Activated CD4-positive, alpha-beta T cell treated with anti-CD3 and anti-CD28 coated beads, Interleukin-2, amount 50 U/mL, for 16 hours (primary cell): ENCODE measurements at places on chromosomes 16 and 17.

DNA sequence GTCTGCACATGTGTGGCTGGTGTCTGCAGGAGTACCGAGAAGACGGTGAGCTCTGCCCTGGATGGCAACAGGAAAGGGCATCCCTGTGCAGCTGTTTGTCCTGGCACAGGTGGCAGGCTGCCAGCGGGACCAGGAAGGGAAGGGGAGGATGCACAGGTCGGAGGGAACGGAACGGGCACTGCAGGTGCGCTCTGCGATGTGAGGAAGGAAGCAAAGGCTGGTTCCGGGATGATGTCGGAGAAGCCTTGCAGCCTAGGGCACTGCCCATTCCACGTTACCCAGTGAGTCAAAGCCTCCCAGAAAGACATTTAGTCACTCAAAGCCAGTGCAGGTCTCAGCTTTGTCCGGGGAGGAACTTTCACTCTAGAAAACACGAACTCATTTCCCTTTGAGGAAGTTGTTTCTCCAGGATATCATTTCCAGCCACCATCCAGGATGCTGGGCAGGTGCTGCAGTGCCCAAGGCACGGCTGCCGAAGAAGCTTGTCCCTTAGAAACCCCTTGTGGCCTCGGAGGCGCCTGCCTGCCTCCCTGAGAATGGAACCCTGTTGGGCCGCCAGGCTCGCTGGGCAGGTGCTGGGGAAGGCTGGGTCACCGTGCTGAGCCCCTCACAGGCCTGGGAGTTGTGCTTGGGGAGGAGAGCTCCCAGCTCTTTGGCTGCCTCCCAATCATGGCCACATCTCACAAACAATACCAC, 4.5 kb upstream of the TMEM235 start:
- no peak for DNase-seq

GRCh38 chr17:20211246-20211645, 202.1 kb downstream of the SPECC1 start:
- DNase-seq, result no peak

DNA sequence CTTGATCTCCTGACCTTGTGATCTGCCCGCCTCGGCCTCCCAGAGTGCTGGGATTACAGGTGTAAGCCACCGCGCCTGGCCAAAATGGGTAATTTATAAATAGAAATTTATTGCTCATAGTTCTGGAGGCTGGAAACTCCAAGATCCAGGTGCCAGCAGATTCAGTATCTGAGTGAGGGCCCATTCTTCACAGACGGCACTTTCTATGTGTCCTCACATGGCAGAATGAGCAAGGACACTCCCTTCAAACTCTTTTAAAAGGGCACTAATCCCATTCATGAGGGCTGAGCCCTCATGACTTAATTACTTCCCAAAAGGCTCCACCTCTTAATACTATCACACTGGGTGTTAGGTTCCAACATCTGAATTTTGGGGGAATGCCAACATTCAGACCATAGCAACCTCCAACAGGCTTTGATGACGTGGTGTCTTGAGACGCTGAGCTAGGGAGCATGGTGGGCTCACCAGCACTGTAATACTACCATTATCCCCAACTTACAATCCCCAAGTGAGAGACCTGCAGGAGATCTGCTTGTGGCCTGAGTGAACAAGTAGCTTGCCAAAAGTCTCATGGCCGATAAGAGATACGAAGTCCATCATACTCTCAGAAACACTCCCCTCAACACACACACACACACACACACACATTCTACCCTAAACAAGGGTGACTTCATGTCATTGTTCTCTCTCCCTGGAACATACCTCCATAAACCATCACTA, 8.5 kb downstream of the CMTM4 start:
- no peak for DNase-seq

GRCh38 chr17:75601057-75601987, 13.7 kb downstream of the MYO15B start:
- peak; percentile 61 for DNase-seq

DNA sequence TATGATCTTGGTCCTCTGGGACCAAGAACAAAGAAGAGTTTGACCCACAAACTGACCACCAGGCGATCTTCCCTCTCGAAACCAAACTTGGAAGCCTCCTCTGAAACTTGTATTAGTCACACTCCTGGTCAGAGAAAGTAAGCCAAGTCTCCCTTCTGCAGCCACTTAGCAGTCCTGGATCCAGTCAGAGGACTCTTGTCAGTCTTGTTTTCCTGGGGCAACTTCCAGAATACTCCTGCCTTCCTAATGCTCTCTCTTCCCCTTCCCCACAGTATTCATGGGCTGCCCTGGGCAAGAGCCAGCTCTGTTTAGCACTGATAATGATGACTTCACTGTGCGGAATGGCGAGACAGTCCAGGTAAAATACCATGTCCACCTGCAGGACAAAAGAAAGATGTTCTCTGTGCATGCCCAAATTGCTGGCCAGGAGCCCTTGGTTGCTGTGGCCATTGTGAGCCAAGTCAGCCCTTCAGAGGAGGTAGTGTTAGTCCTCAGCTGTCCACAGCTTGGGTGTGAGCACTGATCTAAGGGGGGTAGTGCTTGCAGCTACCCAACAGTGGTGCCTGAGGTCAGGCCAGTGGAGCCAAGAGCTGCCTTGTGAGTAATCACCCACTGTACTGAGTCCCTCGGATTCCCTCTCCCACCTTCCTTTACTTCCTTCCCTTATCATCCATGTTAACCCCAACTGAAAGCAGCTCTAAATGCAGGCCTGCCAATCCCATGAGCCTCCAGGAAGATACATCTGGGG, 31.2 kb downstream of the CDH3 start:
- DNase-seq, result no peak

DNA sequence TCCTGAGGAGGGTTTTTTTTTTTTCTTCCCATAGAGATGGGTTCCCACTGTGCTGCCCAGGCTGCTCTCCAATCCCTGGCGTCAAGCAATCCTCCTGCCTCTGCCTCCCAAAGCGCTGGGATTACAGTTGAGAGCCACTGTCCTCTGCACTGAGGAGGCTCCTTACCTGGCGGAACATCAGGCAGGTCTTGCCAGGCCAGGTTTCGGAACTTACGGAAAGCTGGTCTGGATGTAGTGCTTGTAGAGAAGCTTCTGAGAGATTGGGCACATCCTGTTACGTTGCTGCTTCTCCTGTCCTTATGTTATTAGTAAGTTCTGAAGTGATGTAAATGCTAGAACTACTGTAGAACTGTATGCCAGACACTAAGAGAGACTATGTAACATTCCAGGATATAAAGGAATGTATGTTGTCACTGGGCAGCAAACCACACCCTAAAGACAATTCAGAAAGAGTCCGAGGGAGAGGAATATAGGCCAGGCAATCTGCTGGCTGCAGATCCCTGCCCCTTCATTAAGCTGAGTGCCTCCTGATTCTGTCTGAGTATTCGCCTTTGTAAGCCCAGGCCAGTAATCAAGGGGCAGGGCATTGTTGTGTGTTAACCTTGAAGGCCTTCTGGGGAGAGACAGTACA, 21.1 kb downstream of the ETV4 start:
- DNase-seq, result no peak

- no peak for DNase-seq
Measured at GRCh38 chr16:53495325-53495724, 7.7 kb downstream of the AKTIP start.

- no peak for DNase-seq
Measured at GRCh38 chr17:82012640-82013295, 9.9 kb downstream of the CENPX start.

DNA sequence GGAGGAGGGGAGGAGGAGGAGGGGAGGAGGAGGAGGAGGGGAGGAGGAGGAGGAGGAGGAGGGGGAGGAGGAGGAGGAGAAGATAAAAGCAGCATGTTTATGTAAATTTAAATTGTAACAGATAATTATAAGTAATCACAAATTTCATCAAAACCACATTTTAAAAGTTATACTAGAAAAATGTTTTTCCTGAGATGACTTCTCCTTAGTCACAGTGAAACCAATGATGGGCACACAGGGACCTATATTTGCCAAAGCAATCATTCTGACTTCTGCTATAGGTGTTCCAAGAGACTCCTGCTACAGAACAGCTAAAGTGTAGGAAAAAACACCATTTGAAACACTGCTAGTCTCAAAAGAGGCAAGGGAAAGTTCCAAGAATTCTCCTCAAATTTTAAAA, 66.4 kb downstream of the CEP95 start:
- peak; percentile 75 for DNase-seq

- no peak for DNase-seq
Measured at GRCh38 chr16:48537275-48537674, 72.7 kb downstream of the N4BP1 start.

DNA sequence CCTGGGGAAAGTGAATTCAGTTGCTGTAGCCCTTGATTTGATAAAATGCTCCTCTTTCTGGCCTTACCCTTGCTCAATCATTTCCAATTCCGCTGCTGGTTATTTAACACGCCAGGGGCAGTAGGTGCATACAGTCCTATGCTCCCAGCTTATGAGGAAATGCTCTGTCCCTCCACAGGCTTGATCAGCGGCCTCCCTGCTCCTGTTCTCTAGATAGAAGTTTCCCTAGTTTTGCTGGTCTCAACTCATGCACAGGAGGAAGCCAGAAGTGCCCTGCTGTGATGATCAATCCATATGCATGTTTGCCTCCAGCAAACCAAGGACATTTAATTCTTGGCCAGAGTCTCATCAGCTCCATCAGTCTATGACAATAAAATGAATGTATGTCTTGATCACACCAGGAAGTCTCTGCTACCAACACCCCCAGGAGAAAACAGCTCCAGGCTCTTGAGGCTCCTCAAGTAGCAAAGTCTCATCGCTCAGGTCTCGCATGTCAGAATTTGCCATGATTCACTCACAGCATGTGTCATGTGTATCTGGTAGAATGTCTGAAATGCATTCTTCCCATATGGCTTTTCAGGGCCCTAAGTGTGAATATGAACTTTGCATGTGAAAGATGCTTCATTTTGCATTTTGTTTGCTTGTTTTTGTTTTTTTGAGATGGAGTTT, 208.9 kb downstream of the CDH13 start:
- DNase-seq, result no peak

DNA sequence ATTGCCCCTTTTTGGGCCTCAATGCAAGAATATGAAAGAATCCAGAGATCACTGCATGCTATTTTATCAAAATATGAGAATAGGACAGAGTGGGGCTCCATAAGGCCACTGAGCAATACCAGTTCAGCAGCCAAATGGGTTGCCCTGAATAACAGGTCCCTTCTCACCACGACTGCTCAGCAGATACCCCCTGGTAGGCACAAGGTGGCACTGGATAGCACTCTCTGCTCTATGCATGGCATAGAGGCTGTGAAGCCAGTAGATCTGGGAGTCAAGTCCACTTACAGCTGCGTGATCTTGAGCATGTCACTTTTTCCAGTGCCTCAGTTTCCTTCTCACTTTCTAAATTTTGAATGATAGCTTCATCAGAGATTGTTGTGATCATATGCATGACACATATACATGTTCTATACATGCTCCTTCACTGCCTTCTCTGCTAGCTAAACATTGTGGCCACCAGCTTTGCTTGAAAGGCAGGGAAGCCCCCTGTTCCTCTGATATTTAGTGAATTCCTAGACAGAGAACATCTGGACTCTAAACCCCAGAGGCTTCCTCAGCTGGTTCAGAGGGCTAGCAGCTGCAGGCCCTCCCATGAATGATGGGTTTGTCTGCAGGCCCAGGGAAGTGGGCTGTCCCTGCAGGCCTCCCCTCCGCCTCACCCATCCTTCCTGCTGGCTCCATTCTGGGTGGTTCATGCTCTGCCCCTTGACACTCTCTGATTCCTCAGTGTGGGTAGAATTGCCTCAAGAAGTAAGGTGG, 84.9 kb upstream of the ASIC2 start:
- no peak for DNase-seq

GRCh38 chr16:4660454-4661007, 32.8 kb upstream of the NUDT16L1 start:
- DNase-seq, result peak; percentile 61

GRCh38 chr16:84700446-84701300, 873 bp downstream of the USP10 start:
- peak; percentile 48 for DNase-seq

DNA sequence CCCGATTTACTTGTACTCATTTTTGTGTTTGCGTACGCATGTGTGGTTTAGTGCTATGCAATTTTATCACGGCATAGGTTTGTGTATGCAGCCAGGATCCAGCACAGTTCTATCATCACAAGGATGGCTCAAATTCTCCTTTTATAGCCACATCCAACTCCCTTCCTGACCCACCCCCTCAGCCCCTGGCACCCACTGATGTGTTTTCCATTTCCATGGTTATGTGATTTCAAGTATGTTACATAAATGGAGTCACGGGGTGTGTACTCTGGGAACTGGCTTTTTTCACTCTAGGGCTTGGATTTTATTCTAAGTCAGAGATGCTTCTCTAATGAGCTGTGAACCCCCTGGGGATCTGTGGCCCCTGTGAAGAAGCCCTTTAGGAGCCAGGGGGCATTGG, 16.8 kb downstream of the IL4R start:
- DNase-seq, result no peak

GRCh38 chr16:49464877-49465504, 91.4 kb downstream of the C16orf78 start:
- no peak for DNase-seq

DNA sequence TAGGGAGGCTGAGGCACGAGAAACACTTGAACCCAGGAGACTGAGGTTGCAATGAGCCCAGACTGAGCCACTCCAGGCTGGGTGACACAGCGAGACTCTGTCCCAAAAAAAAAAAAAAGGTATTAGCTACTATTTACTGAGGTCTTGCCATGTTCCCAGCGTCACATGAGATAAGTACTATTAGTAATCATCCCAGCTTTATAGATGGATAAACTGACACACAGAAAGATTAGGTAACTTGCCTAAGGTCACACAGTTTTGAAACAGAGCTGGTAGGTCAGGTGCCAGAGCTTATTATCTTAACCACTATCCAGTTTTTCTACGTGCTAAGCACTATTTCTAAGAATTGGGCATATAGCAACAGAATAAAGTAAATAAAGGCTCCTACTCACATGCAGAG, 51.6 kb downstream of the TEX14 start:
- DNase-seq, result no peak

DNA sequence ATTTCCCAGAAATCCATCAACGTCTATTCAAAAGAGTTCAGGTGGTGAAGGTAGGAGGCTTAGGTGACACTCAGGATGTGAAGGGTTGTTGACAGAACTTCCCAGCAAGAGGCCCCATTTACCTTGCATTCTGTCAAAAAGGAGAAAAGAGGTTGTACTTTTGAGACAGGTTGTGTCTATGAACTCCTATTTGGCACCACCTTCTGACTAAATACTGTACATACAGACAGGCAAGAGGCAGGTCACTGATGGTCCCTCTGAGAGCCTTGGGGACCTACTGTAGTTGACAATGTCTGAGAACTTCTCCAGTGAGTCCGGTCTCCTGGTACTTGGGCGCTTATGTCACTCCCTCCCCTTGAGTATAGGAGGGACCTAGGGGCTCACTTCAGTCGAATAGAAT, 479.3 kb upstream of the ZFHX3 start:
- no peak for DNase-seq

DNA sequence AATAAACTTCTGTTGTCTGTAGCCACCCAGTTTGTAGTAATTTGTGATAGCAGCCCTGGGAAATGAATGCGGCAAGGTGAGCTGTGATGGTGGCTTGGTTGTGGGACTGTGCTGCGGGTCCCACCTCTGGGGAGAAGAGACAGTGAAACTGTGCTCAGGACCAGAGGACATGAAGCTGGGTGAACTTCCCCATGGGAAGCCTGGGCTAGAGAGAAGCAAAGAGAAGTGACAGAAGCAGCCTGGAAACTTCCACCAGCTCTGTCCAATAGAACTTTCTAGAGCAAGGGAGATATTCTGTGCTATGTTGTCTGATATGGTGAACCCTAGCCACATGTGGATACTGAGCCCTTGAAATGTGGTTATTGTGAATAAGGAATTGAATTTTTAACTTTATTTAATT, 51.5 kb upstream of the EMP2 start:
- DNase-seq, result no peak
